ENCODE measurements at places on chromosomes 3 and 15.

- no peak for DNase-seq
These were observed 14.7 kb downstream of the TIMP4 start for GRCh38 chr3:12143949-12144504.

DNA sequence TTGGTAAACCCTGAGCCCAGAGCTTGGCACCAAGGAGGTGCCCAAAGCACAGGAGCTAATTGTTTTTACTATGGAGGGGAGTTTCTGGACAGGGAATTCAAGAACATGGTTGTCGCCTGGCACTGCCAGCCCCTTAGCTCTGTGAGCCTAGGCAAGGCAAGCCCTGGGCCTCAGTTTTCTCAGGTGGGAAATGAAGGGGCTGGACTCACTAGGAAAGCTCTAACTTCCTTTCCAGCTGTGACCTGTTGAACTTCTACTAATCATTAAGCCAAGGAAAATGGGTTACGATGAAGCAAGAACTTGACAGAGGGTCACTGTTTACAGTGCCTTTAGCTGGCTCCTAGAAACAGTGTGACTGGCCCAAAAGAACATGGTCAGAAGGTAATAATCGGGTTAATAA, 277.2 kb downstream of the SHQ1 start:
- no peak for DNase-seq

GRCh38 chr3:153313302-153313965, 151.4 kb downstream of the RAP2B start:
- DNase-seq = no peak

DNA sequence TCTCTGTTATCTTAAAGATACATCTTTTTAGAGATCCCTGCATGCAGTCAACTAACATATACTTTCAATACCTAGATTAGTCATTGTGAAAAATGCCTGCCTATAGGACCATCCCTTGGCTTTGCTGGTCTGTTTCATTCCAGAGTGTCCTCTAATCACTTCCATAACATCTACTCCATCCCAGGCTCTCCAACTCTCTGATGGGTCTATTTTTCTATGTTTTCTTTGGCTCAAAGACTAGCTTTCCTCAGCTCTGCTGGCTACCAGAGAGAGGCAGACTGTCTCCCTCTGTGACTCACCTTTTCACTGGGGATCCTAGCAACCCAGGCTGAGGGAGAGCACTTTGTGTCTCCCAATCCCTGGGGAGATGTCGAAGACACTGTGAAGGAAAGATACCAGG, 547.7 kb upstream of the MCTP2 start:
- DNase-seq = no peak

DNA sequence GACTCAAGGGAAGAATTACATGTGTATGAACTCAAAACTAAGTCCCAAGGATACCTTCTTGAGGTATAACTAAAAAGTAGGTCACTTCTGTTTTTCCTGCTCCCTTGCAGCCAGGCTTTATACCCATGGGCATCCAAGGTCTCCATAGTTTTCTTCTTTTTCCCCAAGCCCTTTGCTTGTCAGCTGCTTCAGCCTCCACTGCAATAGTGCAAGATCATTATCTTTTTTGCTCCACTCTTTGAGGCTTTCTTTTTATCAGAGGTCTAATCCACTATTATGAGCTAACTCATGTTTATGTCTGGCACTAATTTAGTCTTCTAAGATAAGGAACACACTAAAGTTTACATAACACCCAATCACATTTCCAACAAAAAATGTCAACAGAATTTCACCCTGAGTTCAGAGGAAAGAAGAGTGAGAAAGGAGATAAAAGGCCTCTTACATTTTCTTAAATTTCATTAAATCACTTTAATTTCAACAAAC, 121.2 kb upstream of the LSAMP start:
- DNase-seq = no peak

GRCh38 chr3:3847994-3848922, 49.0 kb downstream of the LRRN1 start:
- no peak for DNase-seq

DNA sequence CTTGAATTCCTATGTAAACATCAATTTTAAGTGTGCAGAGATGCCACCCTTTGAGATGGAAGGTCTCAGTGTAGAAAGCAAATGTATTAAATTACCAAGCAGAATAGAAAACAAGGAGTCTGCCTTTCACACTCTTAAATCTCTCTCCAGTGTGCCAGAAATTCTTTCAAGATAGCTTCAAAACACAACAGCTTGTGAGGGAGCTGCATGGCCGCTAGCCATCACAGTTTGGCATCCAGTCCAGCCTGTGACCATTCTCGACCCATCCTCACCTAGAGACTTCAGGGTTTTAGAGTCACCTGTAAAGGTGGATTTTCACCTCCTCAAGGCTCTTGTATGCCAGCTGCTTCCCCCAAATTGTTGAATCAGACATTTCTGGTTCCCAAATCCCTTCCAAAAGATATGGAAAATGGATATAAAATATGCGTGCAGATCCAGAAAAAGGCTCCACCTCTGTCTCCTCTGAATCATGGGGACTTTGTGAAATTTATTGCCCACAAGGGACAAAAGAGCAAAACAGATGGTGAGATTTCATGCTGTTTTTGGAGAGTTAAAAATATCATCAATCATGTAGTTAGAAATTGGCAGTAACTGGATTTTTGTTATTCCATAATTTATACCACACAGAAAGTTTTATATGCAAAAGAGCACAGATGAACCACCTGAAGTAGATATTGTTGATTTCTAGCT, 114.2 kb upstream of the THRB start:
- DNase-seq = no peak

DNA sequence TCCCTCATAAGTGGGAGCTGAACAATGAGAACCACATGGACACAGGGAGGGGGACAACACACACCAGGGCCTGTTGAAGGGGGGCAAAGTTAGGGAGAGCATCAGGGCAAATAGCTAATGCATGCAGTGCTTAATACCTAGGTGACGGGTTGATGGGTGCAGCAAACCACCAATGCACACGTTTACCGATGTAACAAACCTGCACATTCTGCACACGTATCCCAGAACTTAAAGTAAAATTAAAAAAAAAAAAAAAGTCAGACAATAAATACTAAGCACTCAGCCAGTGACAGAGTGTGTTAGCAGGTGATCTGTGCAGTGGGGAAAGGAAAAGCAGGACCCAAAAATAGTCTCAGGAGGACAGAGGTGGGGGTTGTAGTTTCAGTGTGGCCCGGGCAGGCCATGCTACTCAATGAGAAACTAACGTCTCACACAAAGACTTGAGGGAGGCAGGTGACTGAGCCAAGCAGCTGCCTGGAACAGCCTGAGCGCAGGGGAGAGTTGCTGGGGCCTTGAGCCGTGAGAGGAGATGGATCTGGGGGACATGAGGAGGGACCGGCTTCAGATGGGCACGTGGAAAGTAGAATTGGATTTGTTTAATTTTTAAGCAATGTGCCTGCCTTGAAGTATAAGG, 18.4 kb downstream of the ANKDD1A start:
- DNase-seq = no peak

GRCh38 chr3:134992180-134992579, 197.1 kb downstream of the EPHB1 start:
- DNase-seq = no peak

- no peak for DNase-seq
These were observed 14.5 kb downstream of the EFCAB12 start for GRCh38 chr3:129413687-129414506.

DNA sequence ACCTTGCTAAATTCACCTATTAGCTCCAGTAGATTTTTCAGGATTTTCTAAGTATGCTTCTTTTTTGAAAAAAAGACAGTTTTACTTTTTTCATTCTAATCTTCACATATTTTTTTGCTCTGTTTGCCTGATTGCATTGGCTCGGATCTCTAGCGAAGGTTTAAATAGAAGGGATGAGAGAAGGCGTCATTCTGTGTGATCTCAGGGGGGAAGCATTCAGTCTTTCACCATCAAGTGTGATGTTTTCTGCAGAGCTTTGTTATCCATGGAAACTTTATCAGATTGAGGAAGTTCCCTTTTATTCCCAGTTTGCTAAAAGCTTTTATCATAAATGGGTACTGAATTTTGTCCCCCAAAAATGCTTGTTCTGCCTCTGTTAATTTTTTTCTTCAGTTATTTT, 120.3 kb downstream of the LRRK1 start:
- DNase-seq = no peak

DNA sequence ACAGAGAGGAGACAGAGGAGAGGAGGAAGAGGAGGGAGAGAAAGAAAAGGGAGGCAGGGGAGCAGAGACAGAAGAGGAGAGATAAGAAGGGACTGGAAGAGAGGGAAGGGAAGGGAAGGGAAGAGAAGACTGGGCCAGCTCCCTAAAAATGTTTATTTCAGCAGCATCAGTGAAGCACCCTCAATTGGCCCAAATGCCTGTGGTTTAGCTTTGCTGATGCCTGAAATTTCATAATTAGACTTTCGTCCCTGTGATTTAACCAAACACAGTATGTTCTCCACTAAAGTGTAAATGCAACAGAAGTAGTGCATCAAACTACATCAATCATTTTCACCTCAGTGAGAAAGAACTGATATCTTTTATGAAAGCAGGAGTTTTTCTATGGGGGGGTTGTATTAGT, 55.9 kb downstream of the NOX5 start:
- no peak for DNase-seq

DNA sequence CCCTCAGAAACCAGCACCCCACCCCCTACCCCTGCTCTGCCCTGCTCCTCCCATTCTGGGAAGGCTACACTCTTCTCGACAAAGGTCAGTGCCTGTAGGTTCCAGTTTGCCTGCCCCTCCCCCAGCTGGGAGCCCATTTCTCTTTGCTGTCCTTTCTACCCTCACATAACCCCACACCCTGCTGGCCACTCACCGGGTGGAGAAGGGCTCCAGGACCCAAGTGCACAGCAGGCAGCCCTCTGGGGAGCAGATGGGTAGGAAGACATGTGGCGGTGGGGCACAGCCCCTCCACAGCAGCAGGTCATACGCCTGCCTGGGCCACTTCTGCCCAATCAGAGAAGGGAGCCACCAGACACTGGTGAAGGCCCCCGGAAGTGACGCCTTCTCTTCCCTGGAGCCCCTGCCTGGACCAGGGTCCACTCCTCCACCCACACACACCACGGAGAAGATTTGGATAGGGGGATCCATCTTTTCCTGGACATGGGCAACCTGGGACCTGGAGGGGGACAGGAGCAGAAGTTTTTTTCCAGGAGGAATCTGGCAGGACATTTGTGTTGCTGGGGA, at the start of gene THPO:
Gene THPO, minus strand, starts transcription at position 326 of the 564 bp plus-strand sequence. CDS start 1,948 bp downstream, outside the sequence.
- no peak for DNase-seq

DNA sequence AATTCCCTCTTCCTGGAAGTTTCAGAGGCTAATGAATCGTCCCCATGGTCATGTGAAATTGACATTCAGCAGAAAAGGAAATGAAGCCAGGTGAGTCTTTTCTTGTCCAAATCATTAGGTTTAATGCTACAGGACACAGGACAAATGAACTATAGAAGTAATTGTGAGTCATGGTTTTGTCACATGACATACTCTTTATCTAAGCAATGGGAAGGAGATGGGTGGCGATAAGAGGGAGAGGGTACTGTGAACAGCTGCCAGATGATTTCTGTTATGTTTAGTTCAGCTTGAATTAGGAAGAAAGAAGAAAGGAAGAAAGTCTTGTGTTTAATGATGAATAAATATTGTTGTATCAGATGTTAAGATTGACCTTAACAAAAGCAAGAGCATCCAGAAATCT, 515.4 kb upstream of the ZNF717 start:
- no peak for DNase-seq

DNA sequence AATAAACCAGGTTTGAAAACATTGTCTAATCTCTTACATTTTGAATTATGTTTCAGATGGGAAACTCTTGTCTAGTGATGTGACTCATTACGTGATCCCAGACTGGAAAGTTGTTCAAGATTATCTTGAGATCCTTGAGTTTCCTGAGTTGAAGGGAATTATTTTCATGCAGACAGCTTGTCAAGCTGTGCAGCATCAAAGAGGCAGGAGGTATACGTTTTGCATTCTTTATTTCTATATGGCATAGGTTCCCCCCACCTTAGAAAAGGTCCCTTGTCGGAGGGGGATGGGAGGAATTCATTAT, 1.5 kb downstream of the DIS3L start:
- DNase-seq = no peak

- DNase-seq = no peak
These were observed 156.0 kb downstream of the TJP1 start for GRCh38 chr15:29666241-29666640.

DNA sequence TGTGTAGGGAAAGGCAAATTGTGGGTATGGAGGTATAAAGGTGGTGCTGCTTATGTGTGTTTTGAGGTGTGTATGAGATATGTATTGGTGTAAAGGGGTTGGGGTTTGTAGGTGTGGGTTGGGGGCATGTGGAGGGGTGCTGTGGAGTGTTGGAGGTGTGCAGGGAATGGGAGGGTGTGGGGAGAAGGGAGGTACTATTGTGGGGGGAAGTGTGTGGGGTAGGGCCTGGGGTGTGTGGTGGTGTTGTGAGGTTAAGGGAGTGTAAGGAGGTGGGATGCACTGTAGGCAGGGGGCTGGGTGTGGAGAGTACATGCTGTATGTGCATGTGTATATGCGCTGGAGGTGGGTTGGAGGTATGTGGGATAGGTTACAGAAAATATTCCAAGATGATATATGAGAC, 15.7 kb downstream of the CCDC12 start:
- no peak for DNase-seq

DNA sequence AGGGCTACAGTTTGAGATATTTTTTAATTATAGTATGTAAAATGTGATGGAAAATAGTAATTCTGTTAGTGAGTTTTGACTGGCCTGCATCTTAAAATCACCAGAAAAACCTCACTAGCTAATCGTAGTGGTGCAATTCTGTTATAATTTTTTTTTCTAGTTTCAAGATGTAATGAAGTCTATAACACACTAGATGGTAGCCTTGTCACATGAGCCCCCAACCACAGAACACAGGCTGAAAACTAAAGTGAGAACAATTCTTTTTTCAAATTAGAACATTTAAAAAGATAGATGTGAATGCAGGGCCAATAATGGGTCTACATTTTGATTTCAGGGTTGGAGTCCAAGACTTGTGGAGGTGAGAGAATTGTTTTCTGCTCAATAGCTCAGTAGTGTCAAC, 83.3 kb upstream of the KCNH8 start:
- DNase-seq = no peak

DNA sequence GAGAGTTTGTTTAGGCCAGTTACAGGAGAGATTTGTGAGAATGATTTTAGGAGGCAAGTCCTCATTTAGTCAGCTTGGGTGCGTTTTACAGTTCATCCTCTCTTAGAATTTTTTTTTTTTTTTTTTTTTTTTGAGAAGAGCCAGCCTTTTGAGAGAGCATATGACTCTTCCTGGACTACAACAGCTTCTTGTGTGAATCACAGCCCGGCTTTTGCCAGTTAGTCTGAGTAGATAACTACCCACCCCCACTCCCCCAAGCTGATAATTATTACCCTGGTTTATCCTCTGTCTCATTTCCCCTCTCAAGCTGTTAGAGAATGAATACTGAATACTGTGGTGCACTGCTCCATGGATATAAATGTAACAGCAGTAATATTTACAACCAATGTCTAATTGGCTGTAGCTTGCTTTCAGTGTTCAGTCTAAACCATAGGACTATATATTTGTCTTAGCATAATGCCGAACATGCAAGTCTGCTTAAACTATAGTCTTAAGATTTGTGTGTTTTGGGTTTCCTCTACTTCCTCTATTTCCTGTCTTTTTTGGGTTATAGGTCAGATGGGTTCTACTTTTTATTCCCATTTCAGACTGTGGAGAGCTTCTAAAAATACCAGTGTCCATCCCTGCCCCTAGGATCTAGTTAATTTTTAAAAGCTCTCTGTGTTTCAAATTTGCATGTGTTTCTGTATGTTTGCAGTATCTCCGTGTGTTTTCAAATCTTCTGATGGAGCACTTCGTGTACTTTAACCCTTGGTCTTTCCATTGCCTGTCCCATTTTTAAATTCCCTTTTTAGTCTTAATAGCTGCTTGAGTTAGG, 8.0 kb downstream of the CHD2 start:
- no peak for DNase-seq

- no peak for DNase-seq
These were observed 173.4 kb upstream of the CADPS start for GRCh38 chr3:63048367-63049326.

- DNase-seq = no peak
These were observed 3.8 kb upstream of the BRPF1 start for GRCh38 chr3:9727743-9728142.

Measured in CD4-positive, alpha-beta T cell treated with Interleukin-4 for 1 hour (primary cell).